ENCODE measurements at places on chromosomes 6 and 20. TPM values are rescaled to one million over a fixed set of nuclear protein-coding genes. Genes with fewer than 3 reads are reported as not detected.

Gene FLRT3
- not detected for total RNA-seq

Gene ADTRP
- total RNA-seq: not detected

Gene GINS1
- not detected for total RNA-seq

Gene TNFRSF6B
- total RNA-seq: not detected

Gene C20orf141
- total RNA-seq: not detected

Gene PRDM13
- total RNA-seq: not detected
